ENCODE measurements at places on chromosomes 2 and 18.

- ATAC-seq: peak; percentile 32
Observed at GRCh38 chr2:168456521-168457189, 583 bp downstream of the CERS6 start.

GRCh38 chr2:171390941-171391516, 42.8 kb downstream of the METTL8 start:
- ATAC-seq: peak; percentile 72

GRCh38 chr2:69659941-69660483, 16.5 kb upstream of the AAK1 start:
- ATAC-seq: no peak

GRCh38 chr18:79355433-79356335, 40.0 kb upstream of the NFATC1 start:
- ATAC-seq: no peak

DNA sequence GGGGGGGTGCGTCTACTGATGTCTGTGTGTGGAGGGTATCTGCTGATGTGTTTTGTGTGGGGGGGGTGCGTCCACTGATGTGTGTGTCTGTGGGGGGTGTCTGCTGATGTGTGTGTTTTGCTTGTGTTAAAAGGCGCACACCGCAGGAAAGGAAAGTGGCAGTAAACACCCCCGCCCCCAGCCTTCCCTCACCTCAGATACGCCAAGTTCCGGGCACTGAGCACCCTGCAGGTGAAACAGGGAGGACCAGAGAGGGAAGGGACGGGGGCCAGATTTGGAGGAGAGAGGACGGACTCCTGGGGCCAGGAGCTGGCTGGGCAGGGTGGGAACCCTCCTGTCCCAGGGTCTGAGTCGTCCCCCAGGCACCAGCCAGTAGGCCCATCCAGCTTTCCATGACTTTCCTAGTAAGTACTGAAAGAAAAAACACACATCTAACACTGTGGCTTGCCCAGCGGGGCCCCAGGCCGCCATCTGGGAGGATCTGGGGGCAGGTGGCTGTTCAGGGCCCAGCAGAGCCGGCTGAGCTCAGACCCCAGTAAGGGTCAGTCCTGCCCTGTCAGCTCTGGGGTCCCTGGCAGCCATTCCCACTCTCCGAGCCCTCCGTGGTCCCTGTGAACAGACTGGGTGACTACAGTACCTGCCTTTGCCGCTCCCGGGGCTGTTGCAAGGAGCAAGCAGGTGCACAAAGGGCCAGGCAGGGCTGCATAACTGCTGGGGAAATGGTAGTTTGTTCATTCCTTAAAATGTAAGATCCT, 126.9 kb downstream of the NFATC1 start:
- peak; percentile 6 for ATAC-seq

- no peak for ATAC-seq
Observed at GRCh38 chr2:19664646-19665045, 237.1 kb downstream of the TTC32 start.

DNA sequence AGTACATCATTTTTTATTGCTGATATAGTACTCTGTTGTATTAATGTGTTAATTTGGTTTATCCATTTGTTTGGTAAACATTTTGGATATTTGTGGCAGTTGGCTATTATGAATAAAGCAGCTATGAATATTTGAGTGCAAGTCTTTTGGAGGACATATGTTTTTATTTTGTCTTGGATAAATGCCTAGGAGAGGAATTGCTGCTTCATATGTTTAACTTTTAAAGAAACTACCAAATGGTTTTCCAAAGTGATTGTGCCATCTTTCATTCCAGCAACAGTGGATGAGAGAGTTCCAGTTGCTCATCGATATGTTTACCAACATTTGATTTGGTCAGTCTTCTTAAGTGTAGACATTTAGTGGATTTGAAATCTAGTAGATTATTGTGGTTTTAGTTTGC, 51.8 kb downstream of the MERTK start:
- no peak for ATAC-seq

GRCh38 chr2:240451108-240451611, 15.7 kb downstream of the GPC1 start:
- ATAC-seq: no peak

DNA sequence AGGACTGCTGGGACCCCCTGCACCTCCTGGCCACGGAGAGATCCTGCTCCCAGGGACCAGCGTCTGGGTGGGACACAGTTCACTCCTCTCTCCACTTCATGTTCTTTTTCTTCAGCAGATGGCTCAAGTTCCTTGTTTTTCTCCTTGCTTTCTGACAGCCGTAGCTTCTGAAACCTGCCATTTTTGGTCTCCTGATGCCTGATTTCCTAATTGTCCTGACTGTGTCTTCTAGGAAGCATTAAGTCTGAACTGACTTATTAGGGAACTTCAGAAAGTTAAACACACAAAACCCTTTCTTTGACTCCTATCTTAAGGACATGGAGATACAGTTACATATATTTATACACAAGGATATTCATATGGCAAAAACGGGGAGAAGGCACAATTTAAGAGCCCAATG, 22.7 kb downstream of the CNNM4 start:
- ATAC-seq: no peak

DNA sequence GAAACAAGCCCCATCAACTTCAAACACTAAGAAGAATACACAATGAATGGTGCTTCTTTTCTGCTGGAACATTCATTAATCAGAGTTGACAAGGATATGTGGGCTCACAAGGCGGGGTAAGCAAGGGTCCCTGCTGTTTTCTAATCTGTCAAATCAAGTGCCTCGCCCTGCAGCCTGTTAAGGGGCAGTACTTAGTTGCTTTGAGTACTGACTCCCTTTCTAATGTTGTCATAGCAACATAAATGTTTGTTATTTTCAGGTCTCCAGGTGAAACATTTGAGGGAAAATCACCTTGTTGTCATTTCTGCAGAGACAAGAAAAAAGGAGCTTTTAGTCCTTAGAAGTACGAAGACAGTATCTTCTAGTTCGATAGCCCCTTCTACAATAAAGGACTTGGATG, 284.7 kb upstream of the PKDCC start:
- no peak for ATAC-seq

DNA sequence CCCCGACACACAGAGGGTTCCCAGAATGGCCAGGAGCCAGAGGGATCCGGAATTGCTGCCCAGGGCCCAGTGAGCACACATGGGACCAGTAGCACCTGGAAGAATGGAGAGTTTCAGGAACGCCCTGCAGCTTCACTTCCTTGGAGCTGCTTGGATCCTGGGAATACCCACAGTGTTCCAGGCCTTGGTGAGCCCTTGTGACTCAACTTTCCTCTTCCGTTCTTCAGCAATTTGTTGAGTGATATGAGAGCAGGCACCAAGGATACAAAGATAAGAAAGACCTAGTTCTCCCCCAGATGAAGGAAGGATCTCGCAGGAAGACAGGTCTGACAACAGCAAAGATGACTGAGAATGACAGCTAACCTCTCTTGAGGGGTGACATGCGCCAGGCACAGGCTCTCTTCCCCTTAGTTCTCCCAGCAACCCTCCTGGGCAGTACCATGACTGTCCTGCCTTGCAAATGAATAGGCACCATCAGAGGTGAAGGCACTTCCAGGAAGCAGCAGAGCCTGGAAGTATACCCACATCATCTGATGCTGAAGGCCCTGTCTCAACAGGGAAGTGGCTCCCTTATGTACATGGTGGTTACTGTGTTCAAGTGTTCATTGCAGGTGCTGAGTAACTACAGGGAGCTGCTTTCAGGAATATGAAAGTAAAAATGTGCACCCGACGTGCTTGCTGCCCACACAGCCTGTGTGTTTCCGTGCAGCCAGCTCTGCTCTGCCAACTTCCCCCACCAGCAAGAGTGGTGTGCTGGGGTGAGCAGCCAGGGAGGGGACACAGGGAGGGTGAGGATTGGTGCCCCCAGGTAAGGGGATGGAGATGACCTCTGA, 116.2 kb downstream of the STPG4 start:
- ATAC-seq: peak; percentile 86
